ENCODE measurements at places on chromosomes 11 and 22.

DNA sequence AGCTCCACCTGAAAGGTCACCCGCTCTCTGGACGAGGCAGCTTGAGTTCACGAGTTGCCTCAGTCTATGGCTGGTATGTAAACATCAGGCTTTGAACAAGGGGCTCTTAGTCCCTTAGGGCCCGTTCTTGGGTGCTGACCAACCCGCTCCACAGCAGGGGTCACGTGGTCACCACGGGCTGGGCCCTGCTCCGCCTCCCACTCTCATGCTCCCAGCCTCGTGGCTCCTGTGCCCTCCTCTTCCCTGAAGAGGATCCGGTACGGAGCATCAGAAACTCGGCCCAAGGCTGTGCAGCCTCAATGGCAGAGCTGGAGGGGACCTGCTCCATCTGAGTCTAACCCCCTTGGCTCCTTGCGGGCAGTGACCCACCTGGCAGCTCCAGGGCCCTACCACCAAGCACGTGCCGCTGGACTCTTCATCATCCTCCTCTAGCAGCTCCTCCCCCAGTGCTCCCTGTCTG is 54.2 kb upstream of the TTLL12 start:
- no peak for DNase-seq

DNA sequence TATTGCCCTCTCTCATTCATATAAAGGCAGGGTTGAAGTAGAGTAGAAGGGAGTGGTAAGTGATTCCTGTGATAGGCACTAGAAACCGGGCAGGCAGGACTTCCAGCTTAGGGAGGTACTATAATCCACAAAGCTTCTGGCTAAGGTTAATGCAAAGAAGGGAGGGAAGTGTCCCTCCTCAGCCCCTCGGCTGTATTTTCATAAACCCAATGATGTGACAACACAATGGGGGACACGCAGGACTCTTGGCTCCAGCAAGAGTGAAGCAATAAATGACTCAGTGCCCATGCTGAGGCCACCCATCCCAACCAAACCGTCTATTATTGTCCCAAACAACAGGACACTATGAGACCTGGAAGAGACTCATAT is 90.7 kb downstream of the ETS1 start:
- no peak for DNase-seq

DNA sequence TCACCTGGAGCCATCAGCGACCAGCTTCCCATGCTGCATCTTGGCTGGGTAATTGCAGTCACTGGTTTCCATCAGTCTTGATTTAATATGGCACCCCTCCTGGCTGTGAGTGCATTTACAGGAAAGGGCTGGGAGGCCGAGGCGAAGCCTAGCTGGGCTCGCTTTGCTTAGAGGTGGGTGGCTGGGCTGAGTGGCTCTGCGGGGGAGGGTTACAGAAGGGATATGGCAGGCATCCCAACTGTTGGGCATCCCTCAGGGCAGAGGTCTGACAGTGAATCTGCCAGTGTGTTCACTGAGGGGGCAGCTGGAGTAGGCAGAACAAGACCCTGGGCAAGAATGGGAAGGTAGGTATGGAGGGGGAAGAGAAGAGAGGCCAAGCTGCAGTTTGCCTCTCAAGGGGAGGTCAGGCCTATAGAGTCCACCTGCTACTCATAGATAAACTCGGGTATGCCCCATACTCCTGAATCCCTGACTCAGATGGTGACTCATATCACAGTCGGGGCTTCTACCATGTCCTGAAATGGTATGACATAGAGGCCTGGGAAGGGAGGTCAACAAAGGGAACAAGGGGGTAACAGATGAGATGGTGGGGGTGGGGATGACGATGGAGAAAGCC is 77.5 kb upstream of the PHOX2A start:
- DNase-seq: no peak

GRCh38 chr11:31005202-31005601 is 364.3 kb downstream of the DCDC1 start:
- DNase-seq: no peak

- no peak for DNase-seq
These were observed 133.4 kb downstream of the EHF start for GRCh38 chr11:34754171-34754823.

DNA sequence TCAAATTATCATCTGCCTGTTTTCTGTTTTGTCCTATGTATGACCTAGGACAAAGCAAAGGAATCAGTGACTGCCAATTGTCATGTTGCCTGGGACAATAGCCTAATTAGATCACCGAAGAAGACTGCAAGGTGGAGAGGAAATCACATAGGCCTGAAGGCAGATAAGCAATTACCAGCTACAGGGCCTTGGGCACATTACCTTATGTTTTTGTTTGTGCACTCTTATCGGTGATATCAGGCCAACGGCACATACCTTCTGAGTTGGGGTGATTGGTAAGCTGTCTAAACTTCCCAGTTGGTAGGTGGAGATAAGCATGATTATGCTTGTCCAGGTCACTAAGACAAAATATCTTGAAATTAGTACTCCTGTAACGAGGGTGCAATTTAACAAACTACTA is 58.1 kb upstream of the FAM181B start:
- no peak for DNase-seq

DNA sequence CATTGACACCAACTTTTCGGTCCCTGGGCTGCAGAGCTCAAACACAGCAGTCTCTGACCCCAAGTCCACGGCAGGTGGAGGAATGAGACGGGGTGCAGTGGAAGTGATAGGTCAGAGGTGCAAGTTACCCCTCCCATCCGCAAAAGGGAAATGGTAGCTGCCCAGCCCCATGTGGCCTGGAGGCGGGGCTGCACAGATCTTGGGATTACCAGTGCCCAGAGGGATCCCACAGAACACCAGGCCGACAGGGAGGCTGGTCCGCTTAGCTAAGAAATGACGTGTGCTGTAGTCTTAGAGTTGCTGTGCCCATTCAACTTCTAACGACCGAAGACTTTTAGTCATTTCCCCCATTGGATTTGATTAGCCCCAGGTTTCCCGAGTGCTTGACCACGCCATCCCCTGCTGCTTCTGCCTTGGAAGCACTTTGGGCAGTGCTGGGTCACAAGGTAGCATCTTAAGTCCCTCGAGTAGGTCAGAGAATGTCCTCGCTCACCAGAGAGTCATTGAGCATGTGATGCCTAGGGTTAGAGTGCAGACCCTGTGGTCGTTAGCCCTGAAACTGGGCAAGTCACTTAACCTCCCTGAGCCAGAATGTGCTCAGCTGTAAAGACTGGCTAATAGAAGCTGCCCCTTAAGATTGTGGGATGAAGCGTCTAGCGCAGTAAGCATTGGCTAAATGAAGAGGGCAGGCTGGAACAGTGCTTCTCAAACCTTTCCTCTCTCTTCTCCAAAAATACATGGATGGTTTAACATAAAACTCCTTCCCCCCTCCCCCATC is 4.2 kb downstream of the PTGDR2 start:
- no peak for DNase-seq

GRCh38 chr22:19705181-19705934 is 8.9 kb upstream of the SEPTIN5 start:
- DNase-seq: no peak

DNA sequence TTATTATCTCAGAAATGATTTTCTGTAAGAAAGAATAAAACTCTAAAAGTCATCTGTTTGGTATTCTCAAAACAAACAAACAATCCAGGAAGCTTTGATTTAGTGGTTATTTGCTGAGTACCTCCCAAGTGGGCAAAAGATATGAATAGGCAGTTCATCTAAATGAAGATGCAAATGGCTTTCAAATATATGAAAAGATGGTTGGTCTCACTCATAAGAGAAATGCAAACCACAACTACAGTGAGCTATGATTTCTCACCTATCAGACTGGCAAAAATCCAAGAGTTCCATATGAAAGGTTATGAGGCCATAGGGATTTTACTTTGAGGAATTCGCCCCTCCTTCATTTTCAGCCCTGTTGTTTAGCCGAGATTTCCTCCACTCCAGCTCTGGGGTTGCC is 11.3 kb upstream of the P2RY2 start:
- no peak for DNase-seq

DNA sequence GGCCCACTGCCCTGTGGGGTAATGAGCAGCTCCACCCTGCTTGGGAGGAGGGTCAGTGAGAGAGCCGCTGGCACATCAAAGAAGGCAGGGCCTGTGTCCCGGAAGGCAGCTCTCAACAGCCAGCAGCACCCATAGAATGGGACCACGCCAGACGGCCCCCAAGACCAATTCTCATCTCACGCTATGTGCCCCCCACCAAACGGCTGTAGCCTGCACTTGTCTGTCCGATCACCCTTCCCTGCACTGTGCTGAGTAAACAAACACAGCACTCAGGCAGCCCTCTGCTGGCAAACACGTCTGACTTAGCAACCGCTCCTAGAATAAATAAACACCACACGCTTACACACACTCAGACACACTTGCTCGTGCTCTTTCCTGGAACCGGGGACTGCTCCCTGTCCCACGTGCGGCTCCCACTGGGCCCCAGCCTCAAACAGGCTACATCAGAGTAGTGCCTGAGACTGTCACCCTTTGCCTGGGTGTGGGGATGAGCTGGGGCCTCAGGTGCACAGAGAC is 53.2 kb upstream of the CDON start:
- DNase-seq: no peak

All from bone marrow (tissue), 2 donors.